MM.1S (cell line): ENCODE measurements at places on chromosomes 11 and 22.

DNA sequence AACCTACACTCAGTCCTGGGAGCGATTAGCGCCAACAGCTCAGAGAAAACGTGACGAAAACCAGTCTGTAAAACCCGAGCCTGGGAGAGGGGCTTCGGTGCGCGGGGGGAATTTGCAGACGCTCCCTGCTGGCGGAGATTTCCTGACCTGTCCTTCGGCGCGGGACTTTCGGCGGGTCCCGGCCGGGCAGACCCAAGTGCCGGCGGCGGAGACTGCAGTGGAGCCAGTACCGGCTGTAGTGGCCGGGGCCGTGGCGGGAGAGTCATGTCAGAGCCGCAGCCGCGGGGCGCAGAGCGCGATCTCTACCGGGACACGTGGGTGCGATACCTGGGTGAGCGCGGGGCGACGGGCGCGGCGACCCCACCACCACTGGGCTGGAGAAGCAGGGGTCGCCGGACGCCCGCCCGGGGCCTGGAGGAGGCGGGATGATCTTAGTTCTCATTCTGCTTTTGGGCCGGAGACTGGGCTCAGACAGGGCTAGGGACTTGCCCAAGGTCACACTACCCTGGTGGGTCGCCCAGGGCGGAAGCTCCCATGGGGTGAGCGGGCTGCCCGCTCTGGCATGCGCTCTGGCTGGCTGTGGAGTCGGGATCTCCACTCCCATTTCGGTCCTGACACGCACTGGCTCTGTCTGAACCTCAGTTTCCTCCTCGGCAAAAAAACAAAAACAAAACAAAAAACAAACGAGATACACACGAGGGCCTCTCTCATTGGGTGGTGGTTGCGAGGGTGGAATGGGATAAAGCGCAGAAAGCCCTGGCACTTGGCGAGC lies at the start of gene MTFP1:
Gene MTFP1, plus strand, starts transcription at position 153 of the 772 bp plus-strand sequence. Its CDS starts 112 bp downstream, at position 265.
- no peaks in the 10 kb centered on the region for H3K27me3 ChIP-seq
- DNase-seq = peak; percentile 66
- H3K27ac ChIP-seq = peak within 1 kb of the TSS; percentile 67; the same call in 1 of the 2 replicates
- peaks cover 20% of the 10 kb centered on the region for H3K4me1 ChIP-seq
- H3K4me3 ChIP-seq = peak within 1 kb of the TSS; percentile 84

DNA sequence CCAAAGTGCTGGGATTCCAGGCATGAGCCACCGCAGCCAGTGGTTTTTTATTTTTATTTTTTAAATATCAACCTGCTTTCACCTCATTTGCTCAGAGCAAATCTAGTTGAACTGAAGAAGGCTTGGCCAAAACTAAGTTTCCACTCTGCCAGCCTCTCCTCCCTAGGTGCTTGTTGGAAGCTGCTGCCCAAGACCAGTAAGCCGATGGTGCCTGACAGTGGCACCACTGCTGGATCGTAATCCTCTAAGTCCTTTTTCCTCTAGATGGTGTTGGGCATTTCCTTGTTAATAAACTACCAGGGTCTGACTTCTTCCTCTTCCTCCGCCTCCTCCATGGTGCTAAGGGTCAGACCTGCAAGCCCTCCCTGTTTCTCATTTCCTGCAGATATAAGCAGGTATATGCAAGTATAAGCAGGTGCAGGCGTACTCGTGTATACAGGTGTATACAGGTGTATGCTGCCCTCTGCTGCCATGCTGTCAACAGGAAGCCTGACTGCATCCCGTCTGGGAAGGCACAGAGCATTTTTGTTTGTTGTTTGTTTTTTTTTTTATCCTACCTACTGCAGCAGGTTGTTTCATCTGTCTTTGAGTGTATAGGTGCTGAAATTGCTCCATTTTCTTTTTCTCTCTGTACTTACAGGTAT lies 1.6 kb downstream of the NADSYN1 start:
- H3K4me1 ChIP-seq = peaks cover 7% of the 10 kb centered on the region; the same call in 1 of the 2 replicates
- H3K27ac ChIP-seq = no peak overlapping the region
- H3K27me3 ChIP-seq = no peaks in the 10 kb centered on the region
- H3K4me3 ChIP-seq = no peak overlapping the region
- no peaks in the 10 kb centered on the region; the same call in 1 of the 2 replicates for H3K36me3 ChIP-seq

- DNase-seq = no peak
- H3K4me3 ChIP-seq = no peak overlapping the region
- H3K4me1 ChIP-seq = no peaks in the 10 kb centered on the region
- H3K36me3 ChIP-seq = no peaks in the 10 kb centered on the region
Measured at GRCh38 chr22:24184057-24184798, 2.9 kb downstream of the SUSD2 start.

- no peaks in the 10 kb centered on the region for H3K4me1 ChIP-seq
- H3K27me3 ChIP-seq = no peaks in the 10 kb centered on the region
- no peaks in the 10 kb centered on the region for H3K36me3 ChIP-seq
- no peak overlapping the region for H3K4me3 ChIP-seq
- H3K27ac ChIP-seq = no peak overlapping the region
Measured at GRCh38 chr11:92391364-92391763, 166.7 kb downstream of the FAT3 start.

- no peaks in the 10 kb centered on the region for H3K27me3 ChIP-seq
- H3K27ac ChIP-seq = no peak overlapping the region
- no peak overlapping the region for H3K4me3 ChIP-seq
- DNase-seq = no peak
Measured at GRCh38 chr11:73177380-73177777, 35.3 kb upstream of the FCHSD2 start.
